ENCODE measurements at places on chromosomes 12 and 14.

- no peak for DNase-seq
Observed at GRCh38 chr14:55071870-55072640, 20.6 kb downstream of the MAPK1IP1L start.

GRCh38 chr12:7042842-7043241 is 17.7 kb upstream of the C1S start:
- no peak for DNase-seq

DNA sequence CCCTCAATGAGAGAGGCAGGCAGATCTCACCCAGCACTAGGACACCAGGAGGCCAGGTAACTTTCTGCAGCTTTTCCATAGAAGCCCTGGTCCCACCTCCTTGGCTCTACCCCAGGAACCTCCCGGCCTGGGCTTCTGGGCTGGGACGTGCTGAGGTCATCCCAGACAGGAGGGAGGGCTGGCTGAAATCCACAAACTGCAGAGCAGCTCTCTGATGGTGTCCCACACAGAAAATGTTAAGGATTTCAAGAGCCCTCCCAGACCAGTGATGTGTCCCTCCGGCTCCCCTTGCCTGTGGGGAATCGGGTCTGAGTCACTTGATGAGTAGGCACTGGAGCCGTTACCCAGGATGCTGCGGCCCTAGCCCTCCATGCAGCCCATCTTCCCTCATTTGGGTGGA is 124.1 kb downstream of the ESRRB start:
- DNase-seq: no peak

DNA sequence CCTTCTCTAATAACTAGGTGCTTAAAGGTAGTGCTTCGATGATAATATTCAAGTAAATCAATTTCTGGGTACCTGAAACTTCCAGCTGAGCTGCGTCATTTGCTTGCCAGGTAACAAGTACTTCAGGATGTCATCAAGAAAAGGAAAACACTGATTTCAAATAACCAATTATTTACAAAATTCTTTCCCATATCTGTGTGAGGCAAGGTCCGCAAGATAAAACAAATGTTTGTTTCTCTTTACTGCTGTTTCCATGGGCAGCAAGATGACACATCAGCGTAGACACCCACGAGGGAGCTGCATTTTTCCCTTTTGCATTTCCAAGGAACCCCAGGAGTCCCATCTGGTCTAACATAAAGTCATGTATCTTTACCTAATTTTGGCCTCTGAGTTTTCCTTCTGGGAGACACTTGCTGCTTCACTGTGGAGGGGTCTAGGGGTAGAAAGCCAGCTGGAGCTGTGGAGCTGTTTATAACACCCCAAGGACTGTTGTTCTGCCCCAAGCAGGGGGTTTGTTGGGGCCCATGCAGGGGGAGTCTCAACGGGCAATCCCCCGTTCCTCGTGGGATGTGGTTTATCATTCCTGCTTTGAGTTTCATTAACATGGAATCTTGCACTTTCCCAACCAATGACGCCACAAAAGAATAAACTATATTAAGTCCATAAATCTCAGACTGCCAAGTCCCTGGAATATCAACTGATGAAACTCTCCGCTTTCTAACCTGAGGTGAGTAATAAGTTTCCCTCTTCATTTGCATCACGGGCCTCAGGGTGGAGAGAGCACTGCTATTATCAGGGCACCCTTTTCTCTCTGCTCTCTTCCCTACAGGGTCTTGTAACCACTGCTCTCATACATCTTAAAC is 112.8 kb upstream of the PELI2 start:
- no peak for DNase-seq

- no peak for DNase-seq
Observed at GRCh38 chr12:69428351-69429073, 41.7 kb upstream of the FRS2 start.

- no peak for DNase-seq
Observed at GRCh38 chr12:99390707-99391106, 256.8 kb upstream of the GARIN6 start.

- no peak for DNase-seq
Observed at GRCh38 chr12:38728894-38729293, 176.5 kb downstream of the CPNE8 start.

- DNase-seq: no peak
Observed at GRCh38 chr14:69671365-69672030, 60.1 kb downstream of the SUSD6 start.

GRCh38 chr14:63186453-63186852 is 17.8 kb upstream of the RHOJ start:
- no peak for DNase-seq

DNA sequence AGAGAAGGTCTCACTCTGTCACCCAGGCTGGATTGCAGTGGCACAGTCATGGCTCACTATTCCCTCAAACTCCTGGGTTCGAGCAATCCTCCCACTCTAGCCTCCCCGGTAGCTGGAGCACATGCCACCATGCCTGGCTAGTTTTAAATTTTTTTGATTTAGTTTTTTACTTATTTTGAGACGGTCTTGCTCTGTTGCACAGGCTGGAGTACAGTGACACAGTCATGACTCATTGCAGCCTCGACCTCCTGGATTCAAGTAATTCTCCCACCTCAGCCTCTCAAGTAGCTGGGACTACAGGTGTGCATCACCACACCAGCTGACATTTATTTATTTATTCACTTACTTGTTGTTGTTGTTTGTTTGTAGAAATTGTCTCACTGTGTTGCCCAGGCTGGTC is 22.2 kb upstream of the DIP2B start:
- no peak for DNase-seq

DNA sequence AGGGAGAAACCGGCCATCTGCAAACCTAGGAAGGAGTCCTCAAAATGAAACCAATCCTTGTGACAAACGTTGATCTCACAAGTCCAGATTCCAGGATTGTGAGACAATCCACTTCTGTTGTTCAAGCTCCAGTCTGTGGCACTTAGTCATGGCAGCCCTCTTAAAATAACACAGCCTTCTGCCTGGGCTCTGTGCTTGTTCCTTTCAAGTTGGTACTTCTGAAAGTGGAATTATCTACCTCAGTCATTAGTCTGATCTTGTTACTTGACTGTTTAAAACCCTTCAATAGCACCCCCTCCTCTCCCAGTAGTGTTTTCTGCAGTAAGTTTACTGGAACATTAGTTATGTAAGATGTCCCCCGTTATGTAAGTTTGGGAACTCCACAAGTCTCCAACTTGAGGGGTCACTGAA is 111.0 kb upstream of the HIF1A start:
- DNase-seq: no peak

DNA sequence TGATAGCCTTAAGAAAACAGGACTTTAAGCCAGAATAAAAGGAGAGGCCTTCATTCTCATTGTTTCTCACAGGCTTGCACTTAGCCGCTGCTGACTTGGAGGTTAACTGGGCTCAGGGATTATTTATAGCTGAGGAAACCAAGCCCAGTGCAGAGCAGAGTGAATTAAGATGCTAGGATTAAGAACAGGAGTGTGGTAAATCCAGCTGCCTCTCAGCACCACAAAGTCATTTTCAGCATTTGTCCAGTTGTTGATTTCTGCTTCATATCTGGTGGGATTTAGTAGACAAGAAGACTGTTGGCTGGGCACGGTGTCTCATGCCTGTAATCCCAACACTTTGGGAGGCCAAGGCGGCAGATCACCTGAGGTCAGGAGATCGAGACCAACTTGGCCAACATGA is 14.3 kb upstream of the KRT73 start:
- no peak for DNase-seq

- no peak for DNase-seq
Observed at GRCh38 chr12:71694099-71694820, 8.4 kb downstream of the TMEM19 start.

- peak; percentile 87 for DNase-seq
Observed at GRCh38 chr14:75050852-75051555, at the start of gene MLH3. Gene MLH3 (minus strand): TSS chr14:75051467. CDS start chr14:75049655, 1,812 bp downstream.

DNA sequence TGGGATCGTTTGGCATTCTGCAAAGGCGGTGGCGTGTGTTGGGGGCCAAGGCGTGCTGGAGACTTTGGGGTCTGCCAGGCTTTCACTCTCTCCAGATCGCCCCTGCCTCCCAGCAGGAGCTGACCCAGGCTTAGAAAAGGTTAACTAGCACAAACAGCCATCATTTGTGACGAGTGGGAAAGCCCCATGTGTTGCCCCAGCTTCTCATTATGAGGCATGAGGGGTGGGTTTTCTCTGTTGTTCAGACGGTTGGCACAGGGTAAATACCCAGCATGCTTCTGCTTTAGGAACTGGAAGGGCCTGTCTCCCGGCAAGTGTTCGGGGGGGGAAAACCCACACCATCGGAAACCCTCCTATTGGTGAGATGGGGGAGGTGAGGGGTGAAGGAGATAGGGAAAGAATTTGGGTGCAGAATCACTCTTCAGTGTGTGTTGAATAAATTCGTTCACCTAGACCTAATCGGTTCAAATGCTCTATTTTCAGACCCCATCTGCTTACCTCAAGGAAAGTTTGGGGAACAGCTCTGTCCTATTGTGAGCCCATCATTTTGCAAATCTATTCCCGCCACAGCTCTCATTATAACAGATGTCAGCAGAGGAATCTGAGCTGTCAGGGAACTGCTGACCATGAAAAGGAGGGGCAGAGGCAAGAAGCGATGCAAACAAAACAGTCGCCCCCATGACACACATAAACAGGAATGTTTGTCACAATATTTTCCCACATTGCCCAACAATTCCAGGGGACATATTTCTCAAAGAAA is 34.7 kb upstream of the C12orf42 start:
- no peak for DNase-seq

- no peak for DNase-seq
Observed at GRCh38 chr14:37181441-37181840, 9.0 kb upstream of the SLC25A21 start.

DNA sequence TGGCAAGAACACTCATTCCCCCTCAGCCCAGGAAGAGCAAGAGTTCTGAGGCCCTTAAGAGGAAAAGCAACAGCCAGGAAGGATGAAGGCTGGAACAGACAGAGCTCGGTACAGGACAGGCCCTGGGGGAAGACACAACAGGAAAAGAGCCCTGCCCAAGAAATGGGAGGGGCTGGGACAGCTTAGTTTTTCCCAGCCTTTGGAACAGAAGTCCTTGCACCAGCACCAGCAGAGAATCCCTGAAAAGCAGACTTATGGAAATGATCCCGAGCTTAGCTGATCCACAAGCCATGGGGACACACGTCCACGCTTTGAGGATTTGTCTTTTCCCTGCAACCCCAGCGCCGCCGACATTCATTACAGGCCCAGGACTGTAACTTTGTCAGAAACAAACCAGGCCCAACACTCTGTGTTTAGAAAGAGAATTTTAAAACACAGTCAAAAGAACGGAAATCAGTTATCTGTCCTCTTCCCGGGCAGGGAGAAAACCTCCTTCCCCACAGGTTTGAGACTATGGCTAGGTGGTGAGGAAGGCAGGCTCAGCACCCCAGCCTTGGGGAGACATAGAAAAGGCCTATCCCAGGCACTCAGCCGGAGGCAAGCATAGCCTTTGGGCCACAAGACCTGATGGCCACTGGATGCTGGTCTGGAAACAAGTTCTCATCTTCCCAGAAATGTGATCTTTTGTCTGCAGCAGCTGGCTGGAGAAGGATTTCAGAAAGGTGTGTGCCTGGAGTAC is 4.0 kb upstream of the AVIL start:
- no peak for DNase-seq

DNA sequence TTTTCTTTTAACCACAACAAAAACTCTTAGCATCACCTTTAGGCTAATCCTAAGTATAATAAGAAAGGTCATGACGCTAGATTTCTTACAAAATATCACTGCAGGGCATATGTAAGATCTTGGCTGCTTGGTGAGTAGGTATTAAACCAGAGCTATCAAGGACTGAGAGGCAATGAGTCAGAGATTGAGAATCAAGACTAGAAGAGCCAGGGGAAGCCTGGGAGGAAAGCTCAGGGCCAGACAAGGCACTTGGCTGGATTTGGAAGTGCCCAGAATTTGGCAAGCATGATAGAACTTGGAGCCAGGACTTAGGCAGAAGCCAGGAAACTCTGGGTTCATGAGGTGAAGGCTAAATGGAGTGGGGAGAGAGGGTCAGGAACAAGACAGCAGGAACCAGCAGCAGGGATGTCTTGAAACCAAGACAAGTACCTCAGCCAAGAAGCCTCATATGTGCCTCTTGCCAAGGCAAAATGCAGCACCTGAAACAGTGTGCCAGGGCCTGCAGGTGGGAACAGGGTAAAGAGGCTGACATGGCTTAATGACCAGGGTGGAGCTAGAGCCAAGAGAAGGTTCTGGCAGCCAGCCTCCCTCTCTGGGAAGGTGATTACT is 49.9 kb downstream of the PTHLH start:
- DNase-seq: no peak

GRCh38 chr14:61698206-61698980 is 3.1 kb downstream of the HIF1A start:
- DNase-seq: no peak

DNA sequence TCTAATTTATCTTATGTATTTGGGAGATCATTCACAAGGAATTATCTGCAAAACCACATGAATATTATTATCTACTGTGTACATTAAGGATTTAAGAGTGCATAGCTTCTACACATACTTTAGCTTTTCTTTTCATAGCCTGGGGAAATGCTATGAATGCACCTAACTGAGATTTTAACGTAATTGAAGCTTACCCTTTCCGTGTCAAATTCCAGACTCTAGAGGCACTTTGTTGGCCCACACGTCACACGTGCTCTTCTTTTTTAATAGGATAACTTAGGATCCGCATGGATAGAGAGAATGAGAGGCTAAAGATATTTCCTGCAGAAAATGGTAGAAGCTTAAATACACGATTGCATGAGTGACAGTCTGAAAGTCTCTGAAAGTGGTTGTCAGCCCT is 481.1 kb downstream of the PCNX1 start:
- no peak for DNase-seq

DNA sequence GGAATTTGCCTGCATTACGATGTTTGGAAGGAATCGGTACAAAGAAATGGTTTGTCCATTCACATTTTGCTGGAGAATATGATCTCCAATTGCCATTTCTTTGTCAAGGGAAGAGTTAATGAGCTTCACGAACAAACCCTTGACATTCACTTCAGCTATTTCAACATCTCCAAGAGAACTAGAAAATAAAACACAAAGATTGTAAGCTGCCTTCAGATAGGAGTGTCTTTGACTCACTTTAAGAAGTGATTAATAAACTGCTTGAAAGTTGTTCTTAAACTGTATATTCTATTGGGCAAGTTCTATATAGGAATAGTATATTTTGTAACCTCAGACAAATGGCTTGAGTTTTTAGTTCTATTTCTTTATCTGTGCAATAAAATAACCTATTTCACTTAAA is 26.3 kb downstream of the LMNTD1 start:
- DNase-seq: no peak

- no peak for DNase-seq
Observed at GRCh38 chr12:39240587-39240986, 202.3 kb downstream of the KIF21A start.

GRCh38 chr12:104763168-104763805 is 194.8 kb downstream of the SLC41A2 start:
- DNase-seq: no peak

DNA sequence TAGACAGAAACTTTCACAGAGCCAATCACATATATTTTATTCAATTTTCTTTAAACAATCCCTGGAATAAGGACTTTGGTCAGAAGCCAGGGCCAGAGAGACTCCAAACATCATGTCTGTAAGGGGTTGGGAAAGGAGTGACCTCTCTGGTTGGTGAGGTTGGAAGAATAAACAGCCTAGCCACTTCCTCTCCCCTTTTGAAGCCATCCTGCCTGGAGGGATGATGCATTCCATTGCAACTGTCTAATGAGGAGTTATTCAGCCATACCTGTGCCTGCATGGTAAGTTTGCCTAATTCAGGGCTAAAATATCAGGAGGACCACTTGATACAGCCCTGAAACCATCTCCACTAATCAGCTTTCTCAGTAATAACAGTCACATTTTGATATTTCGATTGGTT is 299.8 kb downstream of the KCNH5 start:
- DNase-seq: no peak
